Endothelial cell (in vitro differentiated cells): ENCODE measurements at places on chromosomes 7 and 10. TPM values are rescaled to one million over a fixed set of nuclear protein-coding genes. Genes with fewer than 3 reads are reported as not detected.

DNA sequence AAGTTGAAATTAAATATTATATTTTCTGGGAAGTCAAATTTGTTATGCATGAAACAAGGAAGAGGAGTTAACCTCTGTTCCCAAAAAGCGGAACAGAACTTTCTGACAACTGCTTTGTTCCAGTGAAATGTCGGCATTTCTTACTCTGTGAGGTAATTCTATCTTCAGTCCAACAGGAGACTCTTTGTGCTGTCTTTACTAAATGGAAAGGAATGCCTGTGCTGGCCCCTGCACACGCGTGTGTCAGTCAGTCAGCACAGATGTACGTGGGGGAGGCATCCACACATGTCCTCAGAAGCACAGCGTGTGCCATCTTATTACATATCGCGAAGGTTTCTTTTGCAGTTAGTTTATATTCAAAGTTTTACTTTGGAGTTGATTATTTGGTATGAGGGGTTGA is 37.5 kb downstream of the NET1 start:
- H3K27me3 ChIP-seq: peaks cover 1% of the 10 kb centered on the region
- peak overlapping the region; percentile 32 for H3K4me3 ChIP-seq
- peaks cover 16% of the 10 kb centered on the region for H3K4me1 ChIP-seq
- H3K36me3 ChIP-seq: peaks cover 12% of the 10 kb centered on the region
- peak overlapping the region; percentile 87 for H3K27ac ChIP-seq

DNA sequence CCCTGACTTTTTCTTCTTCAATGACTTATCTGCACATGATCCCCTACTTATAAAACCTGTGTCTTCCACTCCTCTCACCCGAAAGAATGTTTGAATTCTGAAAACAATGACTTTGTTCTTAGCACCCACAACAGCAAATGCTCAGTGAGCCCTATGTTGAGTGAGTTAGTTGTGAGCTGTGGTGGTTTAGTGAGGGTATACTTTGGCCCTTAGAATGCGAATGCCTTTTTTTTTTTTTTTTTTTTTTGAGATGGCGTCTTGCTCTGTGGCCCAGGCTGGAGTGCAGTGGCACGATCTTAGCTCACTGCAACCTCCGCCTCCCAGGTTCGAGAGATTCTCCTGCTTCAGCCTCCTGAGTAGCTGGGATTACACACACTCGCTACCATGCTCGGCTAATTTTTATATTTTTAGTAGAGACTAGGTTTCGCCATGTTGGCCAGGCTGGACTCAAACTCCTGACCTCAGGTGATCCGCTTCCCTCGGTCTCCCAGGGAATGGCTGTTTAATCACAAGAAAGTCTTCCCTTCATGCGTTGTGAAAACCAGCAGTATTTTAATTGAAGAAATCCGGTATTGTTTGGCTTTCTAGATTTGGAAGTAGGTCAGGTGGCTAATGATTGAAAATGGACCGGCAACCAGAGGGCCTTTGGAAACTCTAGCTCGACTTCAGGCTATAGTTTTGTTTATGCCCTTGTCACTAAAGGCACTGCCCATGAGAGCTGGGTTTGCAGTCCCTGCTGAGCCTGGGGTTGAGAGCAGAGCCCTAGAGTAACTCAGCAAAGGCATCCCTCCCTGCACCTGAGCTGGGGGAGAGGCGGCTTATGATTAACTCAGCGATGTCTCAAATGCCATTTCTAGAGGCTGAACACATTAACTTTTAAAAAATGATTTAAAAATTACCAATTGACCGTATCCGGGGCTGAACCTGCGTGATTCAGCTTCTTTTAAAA is 41.3 kb downstream of the CUX1 start:
- peaks cover 7% of the 10 kb centered on the region for H3K27me3 ChIP-seq
- DNase-seq: no peak
- H3K4me3 ChIP-seq: no peak overlapping the region
- H3K4me1 ChIP-seq: peaks cover 27% of the 10 kb centered on the region

- peak; percentile 17 for DNase-seq
- no peak overlapping the region for H3K4me3 ChIP-seq
- H3K36me3 ChIP-seq: no peaks in the 10 kb centered on the region
- peaks cover 8% of the 10 kb centered on the region for H3K4me1 ChIP-seq
- no peaks in the 10 kb centered on the region for H3K27me3 ChIP-seq
These were observed 40.9 kb upstream of the WDR11 start for GRCh38 chr10:120810298-120810697.

DNA sequence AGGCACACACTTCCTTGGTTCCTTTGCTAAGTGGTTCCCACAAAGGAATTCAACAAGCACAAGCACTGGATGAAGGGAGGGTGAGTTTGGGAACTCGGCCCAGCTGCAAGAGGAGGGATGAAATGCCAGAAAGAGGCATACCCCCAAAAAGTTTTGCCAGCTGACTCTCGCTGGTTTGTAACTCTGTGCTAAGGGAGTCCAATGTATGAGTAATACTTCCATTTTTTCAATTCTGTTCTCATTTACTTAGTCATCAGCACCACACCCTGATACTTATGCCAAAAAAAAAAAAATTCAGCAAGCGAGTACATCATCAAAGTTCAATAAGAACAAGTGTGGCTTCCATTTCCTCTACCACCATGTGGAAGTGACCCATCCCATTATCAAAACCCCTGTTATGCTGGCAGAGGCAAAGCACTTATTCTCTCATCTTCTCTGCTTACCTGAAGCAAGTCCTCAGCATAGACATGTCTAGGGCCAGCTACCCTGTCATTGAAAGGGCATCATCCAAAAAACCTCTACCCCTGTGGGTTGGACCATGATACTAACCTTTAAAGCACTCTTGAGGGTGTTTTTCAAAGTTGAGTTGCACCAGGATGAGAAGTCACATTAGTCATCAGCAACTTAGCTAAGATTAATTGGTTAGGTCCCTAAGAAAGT is 6.9 kb upstream of the HYCC1 start:
- no peaks in the 10 kb centered on the region for H3K36me3 ChIP-seq
- H3K27ac ChIP-seq: no peak overlapping the region
- no peak for DNase-seq
- H3K4me3 ChIP-seq: no peak overlapping the region
- H3K27me3 ChIP-seq: peaks cover 2% of the 10 kb centered on the region

DNA sequence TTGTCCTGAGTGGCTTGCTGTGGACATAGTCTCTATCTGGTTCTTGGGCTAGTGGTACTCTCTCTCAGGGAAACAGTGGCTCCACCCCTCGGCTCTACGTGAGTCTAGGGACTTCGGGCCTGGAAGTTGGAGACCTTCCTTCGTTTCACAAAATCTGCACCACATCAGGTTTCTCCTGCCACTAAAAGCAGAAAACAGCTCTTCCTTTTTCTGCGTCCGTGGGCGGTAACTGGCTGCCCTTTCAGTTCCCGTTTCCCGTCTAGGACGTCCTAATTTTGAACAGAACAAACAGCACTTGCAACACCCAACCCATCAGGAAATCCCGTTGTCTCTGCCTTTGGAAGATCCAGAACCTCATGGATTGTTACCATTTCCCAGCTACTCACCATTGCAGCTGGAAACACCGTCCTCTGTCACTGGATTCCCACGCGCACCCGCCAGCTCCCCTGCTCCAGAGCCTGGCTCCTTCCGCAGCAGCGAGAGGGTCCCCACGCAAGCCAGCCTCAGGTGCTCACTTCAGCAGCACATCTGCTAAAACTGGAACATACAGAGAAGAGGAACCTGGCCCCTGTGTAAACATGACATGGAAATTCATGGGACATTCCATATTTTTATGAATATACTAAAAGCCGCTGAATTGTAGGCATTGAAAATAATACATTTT is 311.4 kb upstream of the AKR1E2 start:
- DNase-seq: peak; percentile 9
- peak overlapping the region; percentile 46 for H3K27ac ChIP-seq
- no peak overlapping the region for H3K4me3 ChIP-seq
- no peaks in the 10 kb centered on the region for H3K36me3 ChIP-seq
- peaks cover 7% of the 10 kb centered on the region for H3K4me1 ChIP-seq
- H3K27me3 ChIP-seq: peaks cover 3% of the 10 kb centered on the region

GRCh38 chr7:14179781-14180180 is 190.3 kb upstream of the ETV1 start:
- no peaks in the 10 kb centered on the region for H3K36me3 ChIP-seq
- no peak overlapping the region for H3K4me3 ChIP-seq
- no peak overlapping the region for H3K27ac ChIP-seq
- no peaks in the 10 kb centered on the region for H3K4me1 ChIP-seq

GRCh38 chr7:12221414-12221813 is 10.3 kb downstream of the TMEM106B start:
- no peaks in the 10 kb centered on the region for H3K27me3 ChIP-seq
- no peak for DNase-seq
- H3K4me3 ChIP-seq: no peak overlapping the region
- peaks cover 27% of the 10 kb centered on the region for H3K36me3 ChIP-seq
- peaks cover 8% of the 10 kb centered on the region for H3K4me1 ChIP-seq

DNA sequence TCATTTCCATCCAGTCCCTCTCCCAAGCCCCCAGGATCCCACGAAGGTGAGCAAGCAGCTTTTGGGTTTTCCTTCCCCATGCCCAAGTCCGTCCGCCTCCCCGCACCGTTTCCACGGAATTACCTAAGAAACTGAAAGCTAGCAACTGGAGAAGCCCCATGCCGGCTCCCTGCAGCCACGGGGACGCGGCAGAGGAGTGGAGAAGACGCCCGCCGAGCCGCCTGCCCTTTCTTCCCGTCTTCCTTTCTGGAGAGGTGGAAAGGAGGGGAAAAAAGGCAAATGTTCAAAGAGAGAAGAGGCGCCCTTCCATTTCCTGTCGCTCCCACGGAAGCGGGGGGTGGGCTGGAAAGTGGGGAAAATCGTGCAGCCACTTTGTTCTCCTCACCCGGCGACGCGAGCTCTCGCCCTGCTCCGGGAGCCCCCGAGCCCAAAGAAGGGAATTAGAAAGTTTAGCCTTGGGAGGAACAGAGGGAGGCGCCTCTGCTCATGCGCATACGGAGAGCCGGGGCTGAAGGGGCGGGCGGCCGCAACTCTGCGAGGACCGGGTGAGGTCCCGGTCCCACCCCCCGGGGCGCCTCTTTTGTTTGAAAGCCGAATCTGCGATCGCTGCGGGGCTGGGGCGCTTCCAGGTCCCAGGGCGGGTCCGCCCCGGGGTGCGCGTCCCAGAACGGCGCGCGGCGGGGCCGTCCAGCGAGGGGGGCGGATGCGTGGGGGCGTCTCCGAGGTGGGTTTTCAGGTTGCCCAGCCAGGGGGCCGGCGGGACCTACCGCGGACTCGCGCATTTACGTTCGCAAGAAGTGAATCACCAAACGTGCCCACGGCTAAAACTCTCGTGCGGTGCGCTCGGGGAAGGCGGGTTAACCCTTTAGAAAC is at the start of gene LAMB1:
Gene LAMB1 (minus strand): TSS at position 436 of the 873 bp plus-strand sequence. CDS start 276 bp downstream, at position 160.
- H3K4me1 ChIP-seq: peaks cover 45% of the 10 kb centered on the region
- H3K27me3 ChIP-seq: peaks cover 17% of the 10 kb centered on the region
- peak within 1 kb of the TSS; percentile 95 for H3K4me3 ChIP-seq
- DNase-seq: peak; percentile 78
- H3K27ac ChIP-seq: peak within 1 kb of the TSS; percentile 82

GRCh38 chr7:127081539-127081938 is 171.2 kb downstream of the GRM8 start:
- DNase-seq: no peak
- no peaks in the 10 kb centered on the region for H3K36me3 ChIP-seq
- H3K27ac ChIP-seq: no peak overlapping the region
- H3K4me1 ChIP-seq: peaks cover 10% of the 10 kb centered on the region
- H3K27me3 ChIP-seq: peaks cover 7% of the 10 kb centered on the region

DNA sequence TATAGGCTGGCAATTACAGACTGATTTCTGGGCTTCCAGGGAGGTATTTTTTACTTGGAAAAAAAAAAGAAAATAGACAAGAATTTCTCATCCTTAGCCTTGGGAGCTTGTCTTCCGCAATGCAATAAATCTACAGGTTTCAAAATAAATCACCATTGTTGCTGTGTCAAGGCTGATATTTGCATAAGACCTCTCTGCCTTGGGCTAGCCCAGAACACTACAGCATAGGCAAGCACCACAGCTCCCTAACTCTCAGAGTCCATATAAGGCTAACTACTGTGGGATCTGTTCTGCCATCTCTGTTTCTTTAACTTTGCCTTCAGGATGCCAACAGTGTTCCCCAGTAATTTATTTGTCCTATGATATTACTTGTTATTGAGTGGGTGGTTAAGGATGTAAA is 64.4 kb downstream of the ZWINT start:
- H3K27ac ChIP-seq: no peak overlapping the region
- no peaks in the 10 kb centered on the region for H3K4me1 ChIP-seq
- H3K27me3 ChIP-seq: peaks cover 2% of the 10 kb centered on the region
- H3K36me3 ChIP-seq: no peaks in the 10 kb centered on the region
- no peak for DNase-seq
- H3K4me3 ChIP-seq: no peak overlapping the region

DNA sequence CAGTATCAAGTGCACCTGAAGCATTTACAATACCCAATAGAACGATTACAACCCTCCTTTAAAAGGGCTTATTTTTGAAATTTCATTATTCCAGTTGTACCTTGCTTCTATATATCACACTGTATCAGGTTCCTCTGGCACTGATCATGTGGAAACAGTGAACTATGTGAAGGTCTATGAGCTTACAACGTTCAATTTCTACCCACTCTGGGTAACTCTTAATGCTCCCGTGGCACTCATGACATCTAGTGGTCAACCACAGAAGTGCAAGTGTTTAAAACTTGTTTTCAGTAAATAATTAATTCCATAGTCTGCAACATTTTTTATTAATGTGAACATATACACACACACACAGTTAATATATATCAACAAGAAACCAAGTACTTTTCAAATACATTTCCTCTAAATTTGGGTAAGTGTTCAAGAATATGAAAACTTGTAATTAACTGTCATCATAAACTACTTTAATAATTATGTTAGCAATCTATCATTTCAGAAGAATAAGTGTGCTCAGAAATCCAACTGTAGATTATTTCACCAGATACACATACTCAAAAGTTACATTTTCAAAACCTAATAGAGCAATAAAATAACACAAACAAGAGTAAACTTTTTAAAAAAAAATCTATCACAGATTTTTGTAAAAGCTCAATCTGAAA is 61.0 kb downstream of the MPP7 start:
- no peak overlapping the region for H3K4me3 ChIP-seq
- DNase-seq: peak; percentile 50
- H3K27me3 ChIP-seq: no peaks in the 10 kb centered on the region
- H3K4me1 ChIP-seq: peaks cover 3% of the 10 kb centered on the region
- H3K27ac ChIP-seq: no peak overlapping the region
- H3K36me3 ChIP-seq: no peaks in the 10 kb centered on the region

GRCh38 chr7:2804227-2804763 is 39.8 kb downstream of the GNA12 start:
- H3K4me3 ChIP-seq: no peak overlapping the region
- peaks cover 5% of the 10 kb centered on the region for H3K27me3 ChIP-seq
- H3K27ac ChIP-seq: no peak overlapping the region
- peaks cover 53% of the 10 kb centered on the region for H3K4me1 ChIP-seq
- peaks cover 10% of the 10 kb centered on the region for H3K36me3 ChIP-seq

DNA sequence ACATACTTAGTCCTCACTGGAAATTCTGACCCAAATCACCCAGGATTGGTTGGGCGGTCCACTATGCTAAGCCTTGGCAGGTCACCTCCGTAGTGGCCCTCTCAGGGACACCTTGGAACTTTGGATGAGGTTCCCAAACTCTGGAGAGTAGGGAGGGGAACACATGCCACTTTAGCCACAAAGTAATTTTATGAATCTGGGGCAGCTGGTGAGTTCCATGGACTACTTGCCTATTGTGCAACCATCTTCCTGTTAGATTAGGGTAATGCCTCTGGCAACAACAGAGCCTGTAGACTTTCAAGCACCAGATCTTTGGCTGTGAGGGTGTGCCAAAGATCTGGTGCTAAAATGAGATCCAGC is 77.7 kb downstream of the ITGB8 start:
- H3K27ac ChIP-seq: no peak overlapping the region
- H3K4me1 ChIP-seq: peaks cover 6% of the 10 kb centered on the region
- no peaks in the 10 kb centered on the region for H3K36me3 ChIP-seq
- H3K27me3 ChIP-seq: no peaks in the 10 kb centered on the region
- H3K4me3 ChIP-seq: no peak overlapping the region

Gene OR2A5
- total RNA-seq: not detected

Gene CTAGE15
- total RNA-seq: 0.31 TPM

Gene TRIL
- 0.23 TPM for total RNA-seq

Gene FGL2
- not detected for total RNA-seq
